ENCODE measurements at places on chromosomes 6 and 20.

GRCh38 chr6:116512111-116512559 is 696 bp downstream of the CALHM5 start:
- DNase-seq: no peak

DNA sequence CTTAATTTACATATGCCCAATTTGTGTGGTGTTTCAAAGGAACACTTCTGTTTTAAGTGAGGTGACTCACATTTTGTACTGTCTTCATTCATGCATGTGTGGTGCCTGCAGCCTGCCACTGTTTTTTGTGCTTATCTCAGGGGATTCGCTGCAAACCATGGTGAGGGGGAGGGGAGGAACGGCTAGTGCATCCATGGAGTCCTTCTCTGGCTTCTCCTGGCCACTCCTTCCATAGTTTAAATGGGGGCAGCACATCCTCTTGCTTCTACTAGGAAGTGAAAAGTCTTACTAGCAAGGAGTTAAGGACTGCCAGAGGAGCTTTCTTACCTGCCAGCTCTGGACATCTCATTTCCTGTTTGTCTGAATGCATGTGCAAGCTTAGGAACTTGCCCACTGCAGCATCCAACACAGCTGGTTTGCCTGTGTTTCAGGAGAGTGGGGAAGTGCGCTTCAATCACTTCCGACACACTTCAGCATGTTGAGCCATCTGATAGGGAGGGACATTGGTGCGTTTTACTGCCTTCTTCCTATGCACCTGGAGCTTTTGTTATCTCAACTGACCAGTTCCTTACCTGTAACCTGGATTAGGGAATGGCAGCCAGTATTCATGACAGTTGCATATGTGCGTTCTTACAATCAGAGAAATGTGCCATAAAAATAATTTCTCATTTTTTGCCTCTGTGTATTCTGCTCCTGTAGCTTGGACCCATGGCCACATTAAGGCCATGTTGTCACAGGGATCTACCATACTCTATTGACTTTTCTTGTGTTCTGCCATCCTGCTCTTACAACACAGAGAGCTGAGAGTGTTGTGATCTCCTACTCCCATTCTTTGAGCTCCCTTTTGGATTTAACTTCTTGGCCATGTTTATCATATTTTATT is 211.3 kb downstream of the ARID1B start:
- DNase-seq: peak; percentile 20

GRCh38 chr6:78511009-78511408 is 356.3 kb upstream of the IRAK1BP1 start:
- DNase-seq: no peak

DNA sequence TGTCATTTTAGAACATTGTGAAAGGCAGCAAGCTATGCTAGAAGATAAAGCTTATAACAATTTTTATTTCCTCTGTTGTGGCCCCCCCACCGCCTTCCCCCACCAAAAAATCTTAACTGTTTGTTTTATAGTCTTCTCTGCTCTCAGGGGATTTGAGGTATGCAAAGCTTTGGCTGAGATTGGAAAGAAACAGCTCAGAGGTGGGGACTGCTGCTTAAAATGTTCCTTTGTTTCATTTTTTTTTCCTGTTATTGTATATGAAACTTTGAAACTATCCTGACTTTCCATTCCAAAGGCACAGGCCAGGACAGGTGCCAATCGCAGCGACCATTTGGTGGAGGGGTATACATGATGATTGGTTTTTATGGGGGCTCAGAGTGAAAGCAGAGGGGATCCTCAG is 114.7 kb upstream of the PHACTR1 start:
- no peak for DNase-seq

- DNase-seq: no peak
Observed at GRCh38 chr20:44288252-44288651, 22.8 kb downstream of the FITM2 start.

DNA sequence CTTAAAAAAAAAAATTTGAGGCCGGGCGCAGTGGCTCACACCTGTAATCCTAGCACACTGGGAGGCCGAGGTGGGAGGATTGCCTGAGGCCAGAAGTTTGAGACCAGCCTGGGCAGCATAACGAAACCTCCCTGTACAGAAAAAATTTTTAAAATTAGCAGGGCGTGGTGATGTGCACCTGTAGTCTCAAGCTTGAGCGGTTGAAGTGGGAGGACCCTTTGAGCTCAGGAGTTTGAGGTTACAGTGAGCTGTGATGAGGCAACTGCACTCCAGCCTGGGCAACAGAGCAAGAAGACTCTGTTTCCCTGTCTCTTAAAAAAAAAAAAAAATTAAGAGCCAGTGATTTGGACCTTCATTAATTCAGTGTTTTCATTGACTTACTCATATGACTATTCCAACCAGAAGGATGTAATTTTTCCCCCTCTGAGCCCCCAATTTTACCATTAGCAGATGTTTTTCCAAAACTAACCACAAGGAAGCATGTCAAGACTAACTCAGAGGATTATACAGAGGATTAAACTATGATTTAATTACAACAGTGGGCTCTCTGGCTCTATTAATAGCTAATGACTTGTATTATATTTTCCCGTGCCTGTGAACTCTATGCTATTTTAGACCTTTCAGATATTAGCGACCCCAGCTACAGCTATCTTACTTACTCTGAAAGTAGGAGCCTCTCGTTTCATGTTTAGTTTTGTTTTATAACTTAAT is 75.1 kb downstream of the ARID1B start:
- DNase-seq: no peak

- no peak for DNase-seq
Observed at GRCh38 chr6:147204843-147205311, 660 bp downstream of the STXBP5 start.

- no peak for DNase-seq
Observed at GRCh38 chr6:49744259-49744658, at the start of gene CRISP3. CRISP3 (minus strand) TSS chr6:49744388; CDS start chr6:49744367, 21 bp downstream.

- DNase-seq: no peak
Observed at GRCh38 chr6:144588697-144589325, 303.7 kb downstream of the UTRN start.

Measured in Caco-2 (cell line).